ENCODE measurements at places on chromosomes 11 and 22.

- no peak for DNase-seq
These were observed 32.7 kb downstream of the FLI1 start for GRCh38 chr11:128726458-128727139.

DNA sequence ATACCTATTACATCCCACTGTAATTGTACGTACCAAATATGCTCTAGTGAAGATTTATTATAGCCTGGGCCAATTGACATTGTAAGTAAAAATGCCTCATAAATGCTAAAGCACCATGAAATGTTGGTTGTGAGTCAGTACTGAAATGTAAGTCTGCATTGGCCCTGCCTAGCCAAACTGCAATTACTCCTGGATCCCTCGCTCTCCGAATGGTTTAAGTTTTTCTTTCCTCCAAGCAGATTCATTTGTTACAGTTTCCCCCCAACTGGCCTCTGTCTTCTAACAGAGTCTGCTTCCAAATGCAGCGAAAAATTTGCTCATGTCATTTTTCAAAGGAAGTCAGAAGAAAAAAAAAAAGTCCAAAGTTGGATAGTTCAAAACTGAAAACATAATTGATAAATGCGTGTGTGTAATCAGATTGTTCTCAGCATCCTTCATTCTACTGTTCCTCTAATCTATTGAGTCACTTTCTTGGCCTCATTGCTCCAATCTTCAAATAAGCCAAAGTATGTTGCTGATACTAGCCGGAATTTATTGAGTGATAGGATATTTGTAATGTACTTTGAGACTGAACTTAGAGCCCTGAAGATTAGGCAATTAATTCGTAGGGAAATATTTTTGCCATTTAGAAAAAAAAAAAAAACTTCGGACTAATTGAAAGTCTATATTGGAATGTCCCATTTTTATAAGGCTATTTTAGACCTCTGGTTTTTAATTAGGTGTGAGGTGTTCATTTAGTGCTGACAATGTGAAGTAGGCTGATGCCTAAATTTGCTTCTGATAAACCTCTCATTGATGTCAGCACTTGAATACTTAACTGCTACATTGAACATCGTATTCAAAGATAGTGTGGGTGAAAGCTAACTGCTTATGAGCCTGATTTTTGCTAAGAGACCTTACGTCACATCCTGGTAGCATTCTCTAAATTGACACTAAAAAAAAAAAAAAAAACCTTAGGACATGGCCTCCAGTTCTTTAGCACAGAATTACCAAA is 93.4 kb downstream of the WT1 start:
- no peak for DNase-seq

DNA sequence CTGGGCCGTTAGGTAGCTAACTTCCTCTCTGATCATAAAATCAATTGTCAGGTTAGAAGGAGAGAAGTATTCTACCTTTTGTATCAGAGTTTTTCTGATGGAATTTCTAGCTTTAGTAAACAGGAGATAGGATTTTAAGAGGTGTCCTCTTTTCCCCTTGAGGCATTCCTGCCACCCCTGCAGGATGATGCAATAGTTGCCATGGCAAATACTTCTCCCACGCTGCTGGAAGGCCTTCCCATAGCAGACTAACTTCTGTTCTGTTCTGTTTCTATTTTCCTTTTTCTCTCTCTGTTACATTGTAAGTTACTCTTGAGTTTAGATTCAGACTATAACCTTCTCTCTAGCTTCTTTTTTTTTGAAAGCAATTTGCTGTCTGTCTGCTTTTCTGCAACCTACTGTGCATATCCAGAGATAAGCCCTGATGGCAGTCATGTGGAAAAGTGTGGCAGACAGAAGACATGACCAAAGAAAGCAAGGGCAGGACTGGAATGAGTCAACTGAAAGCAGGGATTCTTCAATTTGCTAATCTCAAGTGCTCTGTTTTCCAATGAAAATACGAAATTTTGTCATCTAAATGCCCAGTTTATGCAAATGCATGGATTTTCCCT is 679.1 kb downstream of the DLG2 start:
- no peak for DNase-seq

DNA sequence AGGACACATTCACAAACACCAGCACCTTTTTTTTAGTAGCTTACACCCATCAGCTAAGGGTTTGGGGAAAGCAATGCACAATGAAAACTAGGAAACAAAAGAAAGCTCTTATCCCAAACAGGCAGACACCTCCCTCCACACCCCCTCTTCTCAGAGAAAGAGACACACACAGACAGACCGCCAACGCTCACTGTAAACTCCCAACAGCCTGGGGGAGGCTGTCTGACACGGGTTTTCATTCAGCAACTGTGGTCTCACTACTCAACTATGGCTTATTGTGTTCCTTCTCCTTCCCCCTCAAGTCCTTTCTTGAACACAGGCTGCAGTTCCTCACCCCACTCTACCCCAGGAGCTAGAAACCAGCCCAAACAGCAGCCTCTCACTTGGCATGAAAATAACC is 123.4 kb downstream of the C11orf58 start:
- DNase-seq = no peak

DNA sequence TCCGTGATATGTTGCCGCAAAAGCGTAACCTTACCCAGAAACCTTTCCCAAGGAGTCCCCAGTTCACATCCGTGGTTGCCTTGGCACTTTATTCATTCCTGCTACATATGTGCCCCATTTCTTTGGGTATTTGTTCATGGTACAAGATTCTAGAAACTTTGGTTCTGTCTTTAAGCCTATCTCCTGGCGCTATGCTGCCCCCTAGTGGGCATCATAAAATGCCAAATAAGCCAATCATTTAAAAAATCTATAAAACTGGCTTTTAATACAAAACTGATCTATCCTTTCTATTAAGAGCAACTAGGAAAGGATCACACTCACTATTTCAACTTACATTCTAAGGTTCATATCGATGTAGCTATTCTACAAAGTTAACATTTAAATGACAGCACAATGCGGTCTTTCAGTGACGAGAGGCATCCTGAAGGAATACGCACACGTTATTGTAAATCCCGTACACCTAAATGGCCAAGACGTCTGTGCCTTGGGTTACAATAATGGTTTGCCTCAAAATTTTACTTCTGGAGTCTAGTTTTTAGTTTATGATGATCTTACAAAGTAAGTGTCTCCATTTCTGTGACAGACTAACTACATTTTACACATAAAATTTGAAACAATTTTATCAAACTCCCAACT is 16.2 kb downstream of the PIWIL3 start:
- no peak for DNase-seq

DNA sequence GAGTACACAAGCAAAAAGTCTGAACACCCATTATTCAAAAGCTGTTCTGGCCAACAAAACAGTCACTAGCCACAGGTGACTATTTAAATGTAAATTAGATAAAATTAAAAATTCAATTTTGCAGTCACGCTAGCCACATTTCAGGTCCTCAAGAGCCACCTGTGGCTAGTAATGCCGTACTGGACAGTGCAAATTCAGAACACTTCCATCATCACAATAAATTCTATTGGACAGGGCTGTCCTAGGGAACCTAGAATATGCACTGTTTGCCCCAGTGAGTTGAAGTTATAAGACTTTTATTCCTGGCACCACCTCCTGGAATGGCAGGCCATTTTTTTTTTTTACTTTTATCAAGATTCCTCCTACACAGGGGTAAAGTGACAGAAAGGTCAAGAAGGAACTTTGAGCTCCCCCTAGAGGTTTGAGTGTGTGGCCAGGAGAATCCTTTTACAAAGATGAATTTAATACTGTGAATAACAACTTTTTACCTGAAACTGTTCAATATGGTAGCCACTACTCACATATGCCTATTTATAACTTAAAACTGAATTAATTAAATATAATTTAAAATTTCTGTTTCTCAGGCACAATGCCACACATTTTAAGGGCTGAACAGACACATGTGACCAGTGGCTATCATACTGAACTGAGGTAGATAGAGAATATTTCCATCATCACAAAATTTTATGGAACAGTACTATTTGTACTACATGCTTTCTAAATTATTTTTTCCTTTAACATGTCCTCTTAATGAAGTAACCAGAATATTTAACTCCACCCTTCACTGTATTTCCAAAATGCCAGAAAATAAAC is 6.5 kb downstream of the MSANTD2 start:
- DNase-seq = no peak

- peak; percentile 82 for DNase-seq
These were observed 28.5 kb downstream of the RCOR2 start for GRCh38 chr11:63888170-63889086.

GRCh38 chr11:44140805-44141204 is 45.3 kb downstream of the EXT2 start:
- DNase-seq = no peak

DNA sequence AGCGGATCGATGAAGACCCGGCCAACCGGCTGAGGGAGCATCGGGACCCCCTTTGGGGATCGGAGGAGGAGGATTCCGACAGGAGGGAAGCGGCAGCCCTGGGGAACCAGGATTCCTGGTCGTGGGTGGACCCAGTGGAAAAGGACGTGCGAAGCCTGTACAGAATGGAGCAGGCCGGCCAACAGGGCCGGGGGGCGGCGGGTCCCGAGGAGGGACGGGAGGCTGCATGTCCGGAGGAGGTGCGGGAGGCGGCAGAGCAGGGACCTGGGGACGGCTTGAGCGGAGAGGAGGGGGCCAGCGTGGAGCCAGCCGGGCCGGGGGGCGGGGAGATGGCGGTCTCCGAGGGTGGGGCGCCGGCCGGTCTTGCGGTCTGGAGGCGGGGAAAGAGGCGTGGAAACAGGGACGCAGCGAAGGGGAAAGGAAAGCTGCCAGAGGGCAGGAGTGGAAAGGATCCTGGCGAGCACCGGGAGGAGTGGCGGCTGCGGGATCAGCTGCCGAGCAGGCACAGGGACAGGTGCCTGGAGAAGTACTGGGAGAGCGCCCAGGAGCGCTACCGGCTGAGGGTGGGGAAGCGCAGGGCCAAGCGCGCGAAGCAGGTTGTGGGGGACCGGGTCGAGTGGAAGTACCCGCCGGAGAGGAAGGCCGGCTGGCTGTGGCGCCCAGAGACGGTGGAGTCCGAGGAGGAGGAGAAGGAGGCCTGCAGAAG is at the start of gene ANO5:
Gene ANO5, plus strand, starts transcription at position 444 of the 706 bp plus-strand sequence. CDS start 408 bp downstream, outside the sequence.
- peak; percentile 38 for DNase-seq
